MM.1S (cell line): ENCODE measurements at places on chromosomes 12 and 14.

- DNase-seq, result peak; percentile 36
These were observed 158.0 kb downstream of the EGLN3 start for GRCh38 chr14:33792720-33793368.

DNA sequence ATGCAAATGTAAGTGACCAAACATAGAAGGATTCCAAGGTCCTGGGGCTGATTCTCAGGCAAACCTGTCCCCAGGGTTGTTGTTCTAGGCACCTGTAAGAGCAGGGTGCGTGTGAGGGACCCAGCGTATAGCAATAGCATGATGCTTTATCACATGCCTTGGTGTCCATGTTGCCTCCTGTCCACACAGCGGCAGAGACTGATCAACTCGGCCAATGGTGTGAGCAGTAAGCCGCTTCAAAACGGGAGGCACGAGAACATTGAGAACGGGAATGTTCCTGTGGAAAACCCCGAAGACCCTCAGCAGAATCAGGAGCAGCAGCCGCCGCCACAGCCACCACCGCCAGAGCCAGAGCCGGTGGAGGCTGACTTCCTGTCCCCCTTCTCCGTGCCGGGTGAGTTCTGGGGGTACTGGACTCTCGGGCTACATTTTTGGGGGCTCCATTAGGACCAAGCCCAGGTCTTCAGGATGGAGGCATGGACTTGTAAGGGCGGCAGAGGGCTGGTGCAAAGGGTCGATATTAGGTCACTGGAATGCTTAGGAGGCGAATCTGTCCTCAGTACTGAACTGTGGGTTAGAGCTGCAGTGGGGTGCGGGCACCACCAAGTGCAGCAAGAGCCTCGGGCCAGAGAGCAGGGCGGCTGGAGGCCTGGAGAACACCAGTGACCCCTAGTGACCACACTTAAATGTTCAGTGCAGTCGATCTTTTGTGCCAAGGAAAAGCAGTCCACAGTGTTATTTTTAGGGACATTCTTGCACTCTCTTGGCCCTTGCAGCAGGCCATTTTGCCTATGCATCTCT is 57.2 kb upstream of the RIN3 start:
- DNase-seq, result peak; percentile 41

GRCh38 chr12:66337381-66338010 is 35.2 kb downstream of the HELB start:
- no peak for DNase-seq

- no peak for DNase-seq
These were observed 2.9 kb downstream of the KRT8 start for GRCh38 chr12:52901715-52902541.

DNA sequence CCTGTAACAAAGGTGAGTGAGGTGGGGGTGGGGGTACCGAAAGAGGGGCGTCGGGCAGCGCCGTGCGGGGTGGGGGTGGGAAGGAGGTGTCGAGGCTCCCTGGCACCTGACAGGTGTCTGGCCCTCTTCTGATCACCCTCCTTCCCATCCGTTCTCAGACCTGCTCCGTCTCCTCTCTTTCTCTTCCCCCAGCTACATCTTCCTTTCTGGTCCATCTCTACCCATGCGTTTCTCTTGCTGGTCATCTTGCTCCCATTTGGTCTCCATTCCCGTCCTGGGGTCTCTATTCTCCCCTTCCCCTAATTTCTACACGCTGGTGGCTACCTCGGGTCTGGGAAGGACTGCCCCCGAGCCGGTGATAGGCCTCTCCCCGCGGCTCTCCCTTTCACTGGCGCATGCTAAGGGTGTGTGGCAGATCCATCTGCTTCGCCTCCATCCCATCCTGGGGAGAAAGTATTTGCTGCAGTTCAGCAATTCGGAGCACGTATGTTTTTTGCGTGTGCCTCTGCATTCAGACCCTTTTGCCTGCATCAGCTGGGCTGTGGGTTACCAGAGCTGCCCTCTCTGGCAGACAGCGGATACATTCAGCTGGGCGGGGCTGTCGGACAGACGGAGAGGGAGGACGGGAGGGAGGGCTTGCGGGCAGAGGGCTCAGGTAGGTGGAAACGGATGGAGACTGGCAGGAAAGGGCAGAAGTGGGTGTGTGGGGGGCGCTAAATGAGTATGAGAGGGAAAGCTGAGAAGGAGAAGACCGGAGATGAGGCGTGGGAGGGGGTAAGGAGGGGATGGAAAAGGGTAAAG is 730 bp downstream of the CLSTN3 start:
- DNase-seq, result peak; percentile 68

GRCh38 chr12:123726244-123726643 is 14.1 kb downstream of the ATP6V0A2 start:
- DNase-seq, result no peak

GRCh38 chr12:124229520-124229919 is 65.4 kb upstream of the RFLNA start:
- no peak for DNase-seq

- DNase-seq, result no peak
These were observed 15.9 kb downstream of the P2RX2 start for GRCh38 chr12:132634411-132634990.

- no peak for DNase-seq
These were observed 25.9 kb upstream of the POC1B start for GRCh38 chr12:89551747-89552146.

GRCh38 chr14:104290756-104291122 is 152.4 kb downstream of the KIF26A start:
- DNase-seq, result no peak

- no peak for DNase-seq
These were observed 470.2 kb upstream of the LMO3 start for GRCh38 chr12:17076028-17076744.

- DNase-seq, result no peak
These were observed 50.9 kb upstream of the DIP2B start for GRCh38 chr12:50453872-50454271.

DNA sequence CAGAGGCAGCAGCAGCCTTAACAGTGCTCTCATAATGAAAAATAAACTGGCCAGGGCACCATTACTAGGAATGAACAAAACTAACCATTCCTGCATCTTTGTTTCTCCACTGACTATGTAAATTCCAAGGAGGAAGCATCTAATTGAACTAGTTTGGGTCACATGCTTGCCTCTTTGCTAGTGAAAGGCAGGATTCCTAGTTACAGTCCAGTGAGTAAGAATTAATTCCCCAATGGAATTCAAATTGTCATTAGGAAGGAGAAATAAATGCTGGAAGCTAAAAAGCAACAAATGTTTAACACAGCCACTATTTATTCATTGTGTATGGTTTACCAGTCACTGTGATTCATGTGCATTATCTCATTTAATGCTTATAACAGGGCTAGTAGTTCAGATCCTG is 316.0 kb downstream of the CCDC91 start:
- no peak for DNase-seq

DNA sequence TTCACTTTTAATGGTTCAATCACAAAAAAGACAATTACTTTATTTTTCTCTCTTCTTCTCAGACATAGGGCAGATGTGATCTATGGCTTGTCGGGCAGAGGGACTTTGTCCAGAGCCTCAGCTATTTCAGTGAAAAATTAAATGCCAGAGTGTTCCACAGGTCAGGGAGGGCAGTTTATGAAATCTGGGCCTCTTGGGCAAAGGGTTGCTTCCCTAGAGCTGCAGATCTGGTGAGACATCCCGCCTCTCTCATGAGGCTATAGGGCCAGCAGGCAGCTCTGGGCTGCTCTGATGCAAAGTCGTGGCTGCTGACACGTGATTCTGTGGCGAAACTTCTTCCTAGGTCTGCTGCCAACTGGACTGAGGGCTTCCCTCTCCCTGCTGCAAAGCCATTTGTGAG is 6.0 kb downstream of the CLMN start:
- no peak for DNase-seq

DNA sequence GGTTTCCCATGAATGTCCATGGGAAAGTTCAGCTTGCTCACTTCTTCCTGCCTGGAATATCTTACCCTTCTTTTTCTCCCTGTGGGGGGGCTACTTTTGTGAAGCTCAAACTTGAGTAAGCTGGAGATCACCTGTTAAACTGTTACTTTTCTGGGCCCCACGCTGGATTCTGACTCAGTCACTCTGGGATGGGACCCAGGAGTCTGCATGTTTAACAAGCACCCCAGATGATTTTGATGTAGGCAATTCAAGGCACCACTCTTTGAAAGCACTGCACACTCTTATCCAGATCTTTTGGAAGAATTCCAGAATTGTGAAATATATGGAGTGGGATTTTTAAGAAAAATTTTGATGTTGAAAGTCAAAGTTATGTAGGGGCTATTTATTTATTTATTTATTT is 46.3 kb upstream of the IGF1 start:
- no peak for DNase-seq

- peak; percentile 98 for DNase-seq
These were observed at the start of gene PHLDA1 for GRCh38 chr12:76031414-76032042. PHLDA1 (minus strand) TSS chr12:76031776.

DNA sequence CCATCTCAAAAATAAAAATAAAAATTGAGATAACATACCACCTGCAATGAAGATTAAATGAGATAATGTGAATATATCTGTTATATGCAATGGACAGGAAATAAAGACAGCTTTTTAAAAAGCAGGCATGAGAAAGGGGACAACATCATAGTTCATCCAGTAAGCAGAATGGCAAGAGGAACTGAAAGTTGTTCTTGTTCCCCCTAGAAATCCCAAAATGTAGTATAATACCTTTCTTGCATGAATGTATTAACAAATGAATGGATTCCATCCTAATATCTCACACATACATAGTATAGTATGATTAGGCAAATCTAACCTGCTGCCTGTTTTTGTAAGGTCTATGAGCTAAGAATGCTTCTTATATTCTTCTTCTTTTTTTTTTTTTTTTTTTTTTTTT is 31.4 kb downstream of the FGD6 start:
- no peak for DNase-seq

DNA sequence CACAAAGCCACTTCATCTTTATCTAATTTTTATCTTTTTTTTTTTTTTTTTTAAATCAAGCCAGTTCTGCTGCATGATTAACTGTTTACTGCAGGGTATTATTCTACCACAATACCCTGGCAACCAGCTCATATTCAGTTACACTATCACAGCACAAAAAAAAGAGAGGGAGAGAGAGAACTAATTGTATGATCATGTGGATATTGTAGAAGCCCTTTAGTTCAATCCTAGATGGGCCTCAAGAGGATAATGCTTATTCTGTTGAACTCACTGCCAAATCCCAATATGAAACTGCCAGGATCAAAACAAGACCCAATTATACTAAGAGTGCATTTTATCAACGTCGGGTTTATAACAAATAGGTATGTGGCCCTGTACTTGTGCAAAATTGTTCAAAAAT is 51.5 kb downstream of the MED13L start:
- no peak for DNase-seq

GRCh38 chr14:75982266-75983018 is 647 bp upstream of the TGFB3 start:
- peak; percentile 42 for DNase-seq

DNA sequence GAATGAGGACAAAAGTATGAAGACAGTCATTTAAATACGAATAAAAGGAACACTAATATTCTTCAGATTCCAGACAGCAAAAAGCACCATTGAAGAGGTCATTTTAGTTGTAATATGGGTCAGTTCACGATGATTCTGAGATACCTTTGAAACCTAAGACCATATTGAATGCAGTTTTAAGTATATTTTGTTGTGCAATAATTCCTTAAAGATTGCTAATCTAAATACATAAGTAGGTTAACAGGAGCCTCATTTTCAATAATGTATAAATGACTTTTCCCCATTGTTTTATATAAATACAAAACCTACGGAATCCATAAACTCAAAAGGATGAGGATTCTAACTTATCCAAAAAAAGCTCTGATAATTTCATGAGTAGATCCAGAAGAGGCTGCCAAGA is 5.8 kb downstream of the GNS start:
- DNase-seq, result no peak
